ENCODE measurements at places on chromosomes 2 and 18.

DNA sequence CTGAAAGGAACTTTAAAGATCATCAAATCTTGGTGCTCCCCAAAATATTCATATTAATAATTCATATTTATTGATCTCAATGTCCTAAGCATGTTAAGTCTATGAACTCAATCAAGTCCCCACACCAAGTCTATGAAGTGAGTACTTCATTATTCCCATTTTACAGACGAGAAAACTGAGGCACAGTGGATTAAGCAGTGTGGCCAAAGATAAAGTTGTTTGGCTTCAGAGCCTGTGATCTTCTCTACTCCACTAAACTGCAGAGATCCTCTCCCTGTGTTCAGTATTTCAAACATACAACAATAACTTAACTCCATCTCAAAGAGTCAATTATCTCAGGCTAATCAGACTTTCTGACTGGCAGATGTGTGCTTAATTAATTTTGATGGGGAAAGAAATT, 29.8 kb downstream of the KCNK3 start:
- no peak for DNase-seq

- peak; percentile 49 for DNase-seq
These were observed 759.4 kb downstream of the ADCYAP1 start for GRCh38 chr18:1663879-1664705.

DNA sequence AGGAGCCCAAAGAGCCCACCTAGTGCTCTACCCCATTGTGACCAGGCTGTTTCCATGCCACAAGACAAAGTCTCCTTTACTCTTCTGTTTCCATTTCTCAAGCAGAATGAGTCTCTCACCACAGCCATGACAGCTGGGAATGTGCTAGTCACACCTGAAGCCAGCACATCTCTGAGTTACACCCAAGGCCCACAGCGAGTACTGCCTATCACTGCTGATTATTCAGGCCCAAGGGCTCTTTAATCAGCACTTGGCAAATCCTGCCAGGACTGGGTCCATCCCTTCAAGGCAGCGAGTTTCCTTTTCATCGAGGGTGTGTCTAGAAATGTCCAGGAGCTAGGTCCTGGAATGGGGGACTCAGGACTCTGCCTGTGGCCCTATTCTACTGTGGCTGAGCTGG, 14.6 kb upstream of the PPP1R1C start:
- DNase-seq, result no peak

GRCh38 chr2:42792087-42792582, 248 bp downstream of the HAAO start:
- no peak for DNase-seq

- DNase-seq, result no peak
These were observed 12.3 kb upstream of the GAREM1 start for GRCh38 chr18:32483002-32483401.

DNA sequence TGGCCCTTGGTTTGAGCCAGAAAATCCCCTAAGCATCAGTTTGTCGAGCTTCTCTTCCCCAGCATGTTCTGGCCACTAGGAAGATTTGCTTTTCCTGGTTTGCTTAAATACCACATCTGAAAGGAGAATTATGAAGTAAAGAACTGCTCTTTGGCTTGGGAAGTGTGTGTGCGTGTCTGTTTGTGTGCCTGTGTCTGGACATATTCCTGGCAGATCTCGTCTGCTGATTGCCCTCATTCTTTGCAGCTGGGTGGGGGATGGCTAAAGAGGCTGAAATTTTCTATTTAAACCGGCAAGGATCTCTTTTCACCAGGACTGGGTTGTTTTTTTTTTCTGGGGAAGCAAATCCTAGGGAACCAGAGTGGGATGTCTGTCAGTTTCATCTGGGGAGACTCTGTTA, 57.3 kb upstream of the MBOAT2 start:
- no peak for DNase-seq

- DNase-seq, result peak; percentile 5
These were observed 38.3 kb downstream of the KLHL29 start for GRCh38 chr2:23423062-23423872.

DNA sequence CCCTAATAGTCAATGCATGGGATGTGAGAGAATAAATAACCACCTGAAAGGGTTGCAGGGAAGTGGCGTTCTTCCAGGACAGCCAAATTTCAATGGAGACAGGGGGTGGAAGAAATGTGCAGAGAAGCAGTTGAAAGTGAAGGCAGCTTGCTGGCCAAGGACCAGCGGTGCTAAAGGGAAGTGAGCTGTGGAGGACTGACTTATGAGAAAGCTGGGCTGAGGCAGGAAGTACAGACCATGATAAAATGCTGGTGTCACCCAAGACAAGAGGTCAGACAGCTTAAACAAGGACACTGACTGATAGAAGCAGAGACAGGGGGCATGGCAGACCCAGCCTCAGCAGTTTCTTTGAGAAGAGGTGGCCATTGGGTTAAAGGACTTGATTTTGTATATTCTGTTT, 106.7 kb downstream of the DTNB start:
- no peak for DNase-seq

GRCh38 chr2:54704238-54704637, 19.2 kb upstream of the EML6 start:
- no peak for DNase-seq

- DNase-seq, result no peak
These were observed 25.8 kb upstream of the DTNB start for GRCh38 chr2:25699216-25699615.

DNA sequence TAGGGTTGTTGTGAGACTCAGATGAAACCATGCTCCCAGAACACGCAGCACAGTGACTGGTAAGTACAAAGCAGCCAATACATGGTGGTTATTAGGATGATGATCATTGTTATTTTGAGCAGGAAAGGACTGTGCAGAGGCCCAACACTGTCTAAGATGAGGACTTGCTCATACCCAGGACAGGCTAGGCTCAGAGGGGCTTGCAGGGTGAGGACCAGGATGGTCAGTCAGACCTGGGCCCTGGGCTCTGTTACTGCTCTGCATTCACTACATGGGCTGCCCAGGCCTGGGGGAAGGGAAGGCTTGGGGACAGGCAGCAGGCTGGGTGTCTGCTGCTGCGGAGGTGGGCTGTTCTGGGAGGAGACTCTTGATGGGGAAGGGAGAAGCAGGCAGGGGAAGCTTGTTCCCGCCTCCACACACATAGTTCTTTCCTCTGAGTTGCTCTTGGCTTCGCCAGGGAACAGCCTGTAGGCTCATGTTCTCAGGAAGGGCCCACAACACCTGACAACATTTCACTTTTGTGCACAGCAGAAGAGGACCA, 17.5 kb downstream of the CAPN13 start:
- no peak for DNase-seq

GRCh38 chr2:147836099-147836498, 8.7 kb upstream of the ACVR2A start:
- no peak for DNase-seq

- peak; percentile 46 for DNase-seq
These were observed 146.7 kb downstream of the MYO3B start for GRCh38 chr2:170324640-170325046.

Measured in activated T-cell treated with anti-CD3 and anti-CD28 coated beads, Interleukin-2, amount 50 U/mL, for 48 hours (primary cell).